IPS-NIHi11 (cell line): ENCODE measurements at places on chromosomes 4 and X.

GRCh38 chr4:168337550-168337940 lies 19.0 kb upstream of the DDX60 start:
- no peak for DNase-seq

- DNase-seq: no peak
These were observed 69.5 kb upstream of the ANK2 start for GRCh38 chr4:112979881-112980421.

DNA sequence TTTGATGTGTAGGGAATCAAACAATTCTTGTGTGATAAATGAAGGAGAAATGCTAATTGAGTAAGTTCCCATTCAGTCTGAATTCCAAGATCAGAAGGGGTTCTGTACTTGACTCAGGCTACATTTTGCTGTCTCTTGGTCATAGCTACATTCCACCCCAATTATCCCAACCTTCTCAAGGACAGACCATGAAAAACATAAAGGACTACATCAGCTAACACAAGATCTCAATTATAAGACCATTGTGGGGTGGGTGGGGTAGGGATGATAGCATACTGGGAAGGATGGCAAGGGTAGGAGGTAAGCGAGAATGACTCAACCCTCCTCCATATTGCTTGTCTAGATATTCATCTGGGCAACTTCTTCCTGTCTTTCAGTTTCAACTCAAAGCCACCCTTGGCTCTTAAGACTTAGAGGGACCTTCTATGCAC lies 87.4 kb upstream of the ETNPPL start:
- no peak for DNase-seq

- DNase-seq: no peak
These were observed 257.5 kb upstream of the ANKRD50 start for GRCh38 chr4:124970011-124970410.

DNA sequence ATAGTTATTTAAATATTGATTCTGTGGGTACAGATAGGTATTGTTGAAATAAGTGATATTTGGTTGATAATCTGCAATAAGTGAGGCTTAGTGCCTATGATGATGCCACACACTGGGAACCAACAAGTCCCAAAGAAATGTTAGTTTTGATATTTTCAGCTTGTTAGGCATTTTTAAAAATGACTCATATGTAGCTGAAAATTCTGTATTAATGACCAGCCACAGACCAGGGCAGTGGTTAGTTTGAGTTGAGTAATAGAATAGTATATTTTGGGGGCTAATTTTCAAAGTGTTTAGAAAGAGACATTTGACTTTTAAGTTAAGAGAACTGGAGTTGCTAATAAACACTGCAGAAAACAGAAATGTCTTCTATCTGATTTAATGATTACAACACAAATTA lies 9.4 kb downstream of the INTU start:
- DNase-seq: no peak

DNA sequence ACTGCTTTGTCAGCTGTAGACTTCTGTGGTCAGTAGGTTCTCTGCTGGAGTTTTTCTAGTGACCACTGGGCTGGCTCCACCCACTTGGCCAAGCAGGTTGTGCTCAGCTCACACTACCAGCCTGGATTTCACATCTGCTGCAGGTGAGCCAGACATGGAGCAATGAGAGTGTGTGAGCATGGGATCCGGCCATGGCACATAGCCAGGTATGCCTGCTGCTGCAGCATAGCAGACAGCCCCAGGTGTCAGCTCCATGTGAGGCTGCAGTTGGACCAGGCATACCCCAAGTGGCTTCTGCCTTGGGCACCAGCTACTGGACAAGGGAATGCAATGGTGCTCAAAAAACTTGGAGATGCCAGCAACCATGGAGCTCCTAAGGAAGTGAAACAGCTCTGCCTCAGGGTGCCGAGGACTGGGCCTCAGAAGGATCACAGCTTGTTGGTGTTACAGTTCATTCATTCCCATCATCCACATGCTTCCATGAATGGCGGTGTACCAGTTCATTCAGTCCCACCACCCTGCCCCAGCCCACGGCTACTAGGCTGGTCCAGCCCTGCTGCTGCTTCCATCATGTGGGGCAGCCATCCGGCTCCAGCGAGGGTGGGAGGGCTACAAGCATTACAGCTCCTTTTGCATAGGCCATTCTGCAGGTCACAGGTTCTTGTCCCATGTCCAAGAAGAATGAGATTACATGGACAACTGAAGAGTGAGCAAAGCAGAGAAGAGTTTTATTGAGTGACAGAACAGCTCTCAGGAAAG lies 389.1 kb upstream of the PCDH7 start:
- no peak for DNase-seq

- no peak for DNase-seq
These were observed 17.9 kb downstream of the SMARCA5 start for GRCh38 chr4:143531380-143531779.

- DNase-seq: no peak
These were observed 89.7 kb downstream of the BCOR start for GRCh38 chrX:40007756-40008705.

DNA sequence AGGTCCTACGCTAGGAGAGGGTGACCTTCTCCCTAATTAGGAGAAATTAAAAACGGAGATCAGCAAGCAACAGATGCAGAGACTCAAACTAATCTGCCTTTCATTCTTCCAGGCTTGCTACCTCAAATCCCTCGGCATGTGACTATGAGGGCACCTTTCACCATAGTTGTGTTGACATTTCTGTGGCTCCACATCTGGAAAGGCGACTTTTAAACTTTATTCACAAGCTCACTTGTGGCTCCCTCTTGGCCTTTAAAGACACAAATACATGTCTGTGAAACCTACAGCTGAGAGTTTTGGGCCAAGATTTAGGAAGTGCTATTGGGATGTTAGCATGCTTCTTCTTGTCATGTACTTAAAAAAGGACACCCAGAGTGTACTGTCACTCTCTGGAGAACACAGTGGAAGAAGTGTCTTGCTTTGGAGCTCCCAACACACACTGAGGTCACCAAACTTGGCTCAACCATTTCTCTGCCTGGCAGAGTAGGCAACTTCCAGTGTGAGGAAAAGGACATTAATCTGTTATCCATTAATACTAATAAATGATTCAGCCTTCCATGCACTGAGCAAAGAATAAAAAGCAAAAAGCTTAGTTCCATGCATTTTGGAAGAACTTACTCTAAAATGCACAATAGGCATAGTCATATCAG lies 60.1 kb downstream of the LDB2 start:
- no peak for DNase-seq

DNA sequence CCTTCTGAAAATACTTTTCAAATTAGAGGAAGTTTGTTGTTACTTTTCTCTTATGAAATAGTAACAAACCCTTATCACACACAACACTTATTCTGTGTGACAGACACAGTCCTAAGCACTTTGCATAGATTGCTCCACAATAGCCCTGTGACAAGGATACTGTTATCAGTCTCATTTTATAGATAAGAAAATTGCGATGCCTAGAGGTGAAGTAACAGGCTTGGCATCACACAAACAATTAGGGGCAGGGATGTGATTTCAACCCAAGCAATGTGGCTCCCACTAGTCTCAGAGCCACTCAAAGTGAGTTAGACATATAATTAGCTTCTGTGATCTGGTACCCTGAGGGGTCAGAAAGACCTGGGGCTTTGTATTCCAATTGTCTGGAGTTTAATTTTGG lies 339.9 kb downstream of the FBXO8 start:
- DNase-seq: no peak

- no peak for DNase-seq
These were observed 108.0 kb downstream of the CPZ start for GRCh38 chr4:8700531-8700930.

DNA sequence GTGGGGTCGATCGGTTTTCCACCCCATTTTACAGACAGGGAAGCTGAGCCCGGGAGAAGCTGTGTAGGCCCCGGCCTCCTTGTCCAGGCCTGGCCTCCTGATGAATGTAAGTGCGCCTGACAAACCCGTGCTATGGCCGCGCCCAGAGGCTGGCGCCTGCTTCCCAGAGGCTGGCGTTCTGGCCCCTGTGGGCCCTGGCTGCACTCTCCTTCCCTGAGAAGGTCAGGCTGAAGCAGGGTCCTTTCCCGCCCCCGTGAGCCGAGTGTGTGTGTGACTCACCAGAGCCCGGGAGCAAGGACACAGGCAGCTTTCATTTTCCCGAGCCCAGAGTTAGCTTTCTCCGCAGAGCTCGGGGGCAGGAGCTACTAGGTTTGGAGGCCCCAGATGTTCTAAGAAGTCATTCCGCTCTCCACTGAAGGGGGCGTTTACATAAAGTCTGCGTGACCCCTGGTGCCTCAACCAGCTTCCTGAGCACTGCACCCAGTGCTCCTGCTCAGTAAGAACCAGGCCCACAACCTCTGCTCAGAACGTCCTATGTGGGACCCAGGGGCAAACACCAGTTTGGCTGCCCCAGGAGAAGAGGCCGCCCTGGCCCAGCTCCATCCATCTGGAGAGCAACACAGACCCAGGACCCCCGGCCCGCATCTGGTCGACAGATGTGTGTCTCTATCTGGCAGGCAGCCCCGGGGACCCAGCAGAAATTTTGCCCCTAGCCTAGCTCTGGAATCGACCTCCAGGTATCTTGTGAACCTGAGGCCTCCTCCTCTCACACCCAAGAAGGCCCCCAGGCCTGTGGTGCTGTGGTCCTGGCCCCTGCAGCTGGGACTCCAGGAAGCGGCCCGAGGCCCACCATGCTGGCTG lies 13.6 kb downstream of the UVSSA start:
- no peak for DNase-seq

DNA sequence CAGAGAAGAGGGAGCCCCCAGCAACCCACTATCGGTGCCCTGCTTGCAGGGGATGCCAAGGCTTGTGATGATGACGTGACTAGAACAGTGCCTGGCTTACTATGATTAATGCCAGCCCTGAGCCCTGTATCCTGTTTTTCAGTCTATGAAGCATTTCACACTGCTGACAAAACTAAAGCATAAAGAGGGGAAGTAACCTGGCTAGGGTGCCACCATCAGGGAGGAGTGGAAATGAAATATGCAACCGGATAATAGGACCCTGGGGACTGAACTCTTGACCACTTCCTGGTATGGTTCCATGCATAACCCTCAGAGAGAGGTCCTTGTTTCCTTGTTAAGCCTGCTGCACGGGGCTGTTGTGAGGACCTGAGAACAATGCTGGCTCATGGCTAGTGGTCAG lies 50.3 kb downstream of the MED28 start:
- DNase-seq: no peak

DNA sequence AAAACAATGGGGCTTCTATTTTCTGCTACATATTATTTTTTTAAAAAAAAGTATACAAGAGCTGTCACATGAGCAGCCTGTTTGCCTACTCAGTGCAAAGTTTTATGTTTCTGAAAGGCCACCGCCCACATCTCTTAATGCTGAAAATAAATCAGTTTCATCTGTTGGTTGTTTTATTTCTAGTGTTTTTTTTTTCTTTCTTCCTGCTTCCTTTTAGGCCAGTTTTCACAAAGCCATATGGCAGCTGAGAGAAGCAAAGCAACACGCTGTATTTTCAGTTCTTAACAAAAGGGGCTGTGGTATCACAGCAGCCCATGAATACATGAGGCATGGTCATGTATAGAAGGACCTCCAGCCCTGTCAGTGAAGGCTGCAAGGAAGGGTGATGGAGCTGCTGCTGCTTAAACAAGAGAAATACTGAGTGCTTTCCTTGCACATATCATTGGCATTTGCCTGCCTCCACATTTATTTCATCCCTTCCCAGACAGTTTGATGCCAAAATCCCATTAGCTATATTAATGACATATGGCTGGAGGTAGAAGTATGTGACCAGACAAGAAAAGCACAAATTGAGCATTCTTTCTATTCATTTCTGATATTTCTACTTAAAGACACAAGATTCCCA lies 172.5 kb downstream of the PCDH18 start:
- no peak for DNase-seq

GRCh38 chr4:94550851-94551250 lies 99.1 kb downstream of the PDLIM5 start:
- no peak for DNase-seq

- DNase-seq: peak; percentile 90
These were observed 16.0 kb downstream of the UTP3 start for GRCh38 chr4:70704215-70704930.

DNA sequence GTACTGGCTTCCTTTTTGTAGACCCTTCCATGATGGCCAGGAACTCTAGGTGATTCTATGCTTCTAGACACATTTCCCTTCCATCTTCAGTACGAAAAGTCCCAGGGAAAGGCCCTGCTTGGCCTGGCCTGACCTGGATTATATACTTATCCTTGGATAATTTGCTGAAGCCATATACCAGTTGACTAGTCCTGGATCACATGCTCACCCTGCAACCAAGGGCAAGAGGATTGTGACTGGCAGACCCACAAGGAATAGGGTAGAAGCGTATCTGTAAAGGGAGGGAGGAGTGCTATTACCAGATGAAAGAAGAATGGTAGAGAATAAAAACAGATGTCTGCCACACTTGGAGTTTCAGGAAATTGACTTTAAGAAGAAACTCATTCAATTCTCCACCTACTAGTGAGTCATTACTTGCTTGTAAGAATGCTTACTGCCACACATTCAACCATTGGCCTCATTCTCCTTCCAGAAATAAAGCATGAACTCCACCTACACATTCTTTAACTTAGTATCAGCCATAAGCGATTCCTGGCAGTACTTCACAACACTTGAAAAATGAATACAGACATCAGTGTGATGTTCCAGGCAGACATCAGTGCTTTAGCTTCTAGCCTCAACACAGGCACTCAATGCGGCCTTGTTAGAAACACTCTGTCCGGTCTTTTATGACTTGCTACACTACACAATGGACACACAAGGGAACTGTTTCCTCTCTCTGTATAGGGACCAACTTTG lies 141.8 kb downstream of the CBR4 start:
- no peak for DNase-seq

DNA sequence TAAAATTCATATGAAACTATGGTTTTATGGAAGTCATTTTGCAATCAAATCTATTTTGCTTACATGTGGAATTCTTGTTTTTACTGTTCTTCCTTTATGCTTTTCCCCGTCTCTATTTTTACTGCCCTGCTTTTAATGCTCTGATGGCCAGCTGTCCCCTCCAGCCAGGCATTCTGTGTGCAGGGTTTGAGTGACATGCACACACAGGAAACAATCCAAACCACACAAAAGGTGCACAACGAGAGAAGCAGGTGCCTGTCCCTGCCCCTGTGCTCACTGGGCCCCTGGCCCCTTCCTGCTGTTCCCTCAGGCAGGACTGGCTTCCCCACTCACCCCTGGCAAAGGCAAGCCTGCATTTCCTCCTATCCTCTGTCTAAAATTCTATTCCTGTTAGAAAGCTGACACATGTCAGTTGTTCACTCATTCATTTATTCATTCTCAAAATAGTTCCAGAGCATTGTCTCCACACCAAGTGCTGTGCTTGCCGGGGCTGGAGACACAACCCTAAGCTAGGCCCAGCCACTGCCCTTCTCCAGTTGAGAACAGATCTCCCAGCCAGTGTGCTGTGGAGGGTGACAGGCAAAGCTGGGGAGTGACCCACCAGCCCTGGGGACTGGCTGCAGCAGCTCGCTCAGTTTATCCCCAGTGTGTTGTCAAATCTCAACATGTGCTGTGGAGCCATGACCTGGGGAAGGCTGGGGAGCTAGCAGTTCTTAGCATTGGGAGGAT lies 346.3 kb downstream of the FBXW7 start:
- DNase-seq: no peak

GRCh38 chr4:182569561-182569960 lies 326.4 kb downstream of the TENM3 start:
- DNase-seq: no peak
